ENCODE measurements at places on chromosomes 16 and 17. TPM values are rescaled to one million over a fixed set of nuclear protein-coding genes. Genes with fewer than 3 reads are reported as not detected.

DNA sequence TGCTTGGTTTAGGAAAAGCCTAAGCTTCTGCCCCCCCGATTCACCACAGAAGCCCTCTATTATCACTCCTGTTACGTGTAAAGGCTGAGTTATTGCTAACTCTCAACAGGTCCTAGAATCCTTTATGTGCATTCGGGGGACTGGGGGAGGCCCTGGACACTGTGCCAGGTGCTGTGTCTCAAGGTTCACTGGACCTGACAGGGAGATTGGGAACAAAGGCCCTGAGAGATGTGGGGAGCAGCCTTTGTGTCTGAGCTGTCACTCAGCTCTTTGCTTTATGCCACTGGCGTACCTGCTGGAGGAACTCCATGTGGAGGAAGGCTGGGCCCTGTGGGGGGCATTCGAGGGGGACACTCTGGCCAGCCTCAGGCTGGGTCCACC is 65.9 kb downstream of the METRNL start:
- no peak for DNase-seq

GRCh38 chr17:35870906-35871819 is 2.5 kb upstream of the HEATR9 start:
- no peak for DNase-seq

DNA sequence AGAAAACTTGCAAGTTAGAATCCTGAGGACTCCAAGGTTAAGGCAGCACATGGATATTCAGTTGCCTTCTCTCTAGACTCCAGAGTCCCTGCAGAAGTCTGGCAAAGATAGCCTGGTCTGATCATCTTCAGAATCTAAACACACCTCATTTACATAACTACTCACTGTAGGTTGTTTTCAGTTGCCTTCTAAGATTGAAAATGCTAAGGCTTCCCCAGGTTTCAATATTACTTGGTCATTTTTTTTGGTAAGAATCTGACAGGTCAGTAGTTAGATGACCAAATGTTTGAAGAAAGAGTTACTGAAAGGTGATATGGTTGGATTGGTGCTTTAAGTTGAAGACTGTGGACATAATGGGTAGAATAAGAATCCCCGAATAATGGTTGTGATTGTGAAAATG is 205.4 kb upstream of the KCNJ16 start:
- no peak for DNase-seq

- no peak for DNase-seq
Measured at GRCh38 chr17:27269974-27270373, 23.9 kb upstream of the WSB1 start.

GRCh38 chr17:18997650-18998196 is 6.8 kb downstream of the FAM83G start:
- no peak for DNase-seq

- no peak for DNase-seq
Measured at GRCh38 chr17:56478836-56479447, 114.6 kb upstream of the NOG start.

- no peak for DNase-seq
Measured at GRCh38 chr16:51267681-51268080, 116.6 kb upstream of the SALL1 start.

The HEATR9 gene
- not detected for total RNA-seq

The TBC1D28 gene
- not detected for total RNA-seq
